ENCODE measurements at places on chromosomes 13 and 19.

DNA sequence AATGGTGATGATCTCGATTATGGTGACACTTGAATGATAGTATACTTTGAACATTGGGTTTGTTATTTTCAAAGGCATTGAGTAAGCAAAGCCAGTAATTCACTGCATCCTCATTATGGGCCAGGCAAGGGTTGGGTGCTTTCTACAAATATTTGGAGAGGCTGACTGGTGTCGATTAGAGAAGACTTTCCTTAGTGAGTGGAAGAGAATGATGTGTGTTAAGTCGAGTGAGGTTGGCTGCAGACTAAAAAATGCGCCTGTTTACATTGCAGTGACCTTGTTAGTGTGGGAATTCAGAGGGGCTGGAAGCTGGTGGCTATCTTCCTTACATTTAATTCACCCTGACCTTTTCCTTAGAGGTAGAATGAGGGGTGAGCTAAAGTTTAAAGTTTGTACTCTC lies 22.4 kb upstream of the RNF113B start:
- peak; percentile 27 for DNase-seq

- no peak for DNase-seq
Observed at GRCh38 chr13:34361560-34361959, 543.6 kb downstream of the RFC3 start.

GRCh38 chr13:102045731-102046130 lies 356.1 kb downstream of the FGF14 start:
- no peak for DNase-seq

DNA sequence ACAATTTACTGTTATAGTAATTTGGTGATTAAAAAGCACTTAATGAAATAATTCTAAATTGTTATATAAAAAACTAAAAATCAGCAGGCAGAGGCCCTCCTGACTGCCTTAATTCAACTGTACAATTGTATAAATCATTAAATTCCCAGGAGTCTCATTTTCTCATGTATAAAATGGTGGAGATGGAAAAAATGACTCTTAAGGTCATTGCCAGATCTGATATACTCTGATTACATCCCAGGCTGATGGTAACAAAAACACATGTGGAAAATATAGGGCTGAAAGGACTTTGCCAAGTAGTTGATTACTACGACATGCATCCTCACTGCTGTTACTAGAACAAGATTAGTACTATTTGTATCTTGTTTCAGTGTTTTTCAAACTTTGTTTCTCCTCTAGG lies 1020.0 kb upstream of the SLC10A2 start:
- no peak for DNase-seq

- no peak for DNase-seq
Observed at GRCh38 chr13:31594056-31594455, 145.3 kb upstream of the RXFP2 start.

- no peak for DNase-seq
Observed at GRCh38 chr13:113164492-113164891, 6.0 kb downstream of the PROZ start.

GRCh38 chr13:48233889-48234488 lies 983 bp downstream of the ITM2B start:
- DNase-seq: no peak

DNA sequence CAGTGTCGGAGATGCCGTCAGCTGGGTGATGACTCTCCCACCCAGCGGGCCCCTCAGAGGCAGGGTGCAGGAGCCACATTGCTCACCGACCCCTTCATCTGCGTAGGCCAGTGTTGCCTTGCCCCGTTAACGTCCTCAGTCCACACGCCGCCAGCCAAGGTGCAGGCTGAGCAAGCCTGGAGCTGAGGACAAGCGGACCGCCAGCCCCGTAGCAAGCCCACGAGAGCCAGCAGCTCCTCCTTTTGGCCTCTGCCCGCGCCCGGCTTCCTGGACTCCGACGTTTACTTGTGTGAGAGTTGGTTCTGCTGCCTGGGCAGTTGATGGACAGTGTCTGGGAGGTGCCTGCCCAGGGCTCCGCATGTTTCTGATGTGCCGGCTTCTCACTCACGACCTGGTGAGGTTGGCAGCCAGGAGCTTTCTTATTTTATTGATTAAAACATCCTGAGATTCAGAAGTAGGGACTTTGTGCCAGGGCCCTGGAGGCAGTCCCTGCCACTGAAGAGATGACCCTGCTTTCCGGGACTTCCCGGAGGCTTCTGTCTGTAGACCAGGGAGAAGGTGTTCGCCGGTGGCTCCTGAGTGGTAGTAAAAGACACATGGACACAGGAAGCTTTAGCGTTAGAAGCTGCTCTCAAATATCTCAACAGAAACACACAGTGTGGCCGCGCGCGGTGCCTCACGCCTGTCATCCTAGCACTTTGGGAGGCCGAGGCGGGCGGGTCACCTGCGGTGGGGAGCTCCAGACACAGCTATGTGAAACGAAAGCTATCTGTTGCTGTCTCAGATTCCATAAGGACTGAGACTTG lies 5.8 kb downstream of the DAZAP1 start:
- DNase-seq: no peak

DNA sequence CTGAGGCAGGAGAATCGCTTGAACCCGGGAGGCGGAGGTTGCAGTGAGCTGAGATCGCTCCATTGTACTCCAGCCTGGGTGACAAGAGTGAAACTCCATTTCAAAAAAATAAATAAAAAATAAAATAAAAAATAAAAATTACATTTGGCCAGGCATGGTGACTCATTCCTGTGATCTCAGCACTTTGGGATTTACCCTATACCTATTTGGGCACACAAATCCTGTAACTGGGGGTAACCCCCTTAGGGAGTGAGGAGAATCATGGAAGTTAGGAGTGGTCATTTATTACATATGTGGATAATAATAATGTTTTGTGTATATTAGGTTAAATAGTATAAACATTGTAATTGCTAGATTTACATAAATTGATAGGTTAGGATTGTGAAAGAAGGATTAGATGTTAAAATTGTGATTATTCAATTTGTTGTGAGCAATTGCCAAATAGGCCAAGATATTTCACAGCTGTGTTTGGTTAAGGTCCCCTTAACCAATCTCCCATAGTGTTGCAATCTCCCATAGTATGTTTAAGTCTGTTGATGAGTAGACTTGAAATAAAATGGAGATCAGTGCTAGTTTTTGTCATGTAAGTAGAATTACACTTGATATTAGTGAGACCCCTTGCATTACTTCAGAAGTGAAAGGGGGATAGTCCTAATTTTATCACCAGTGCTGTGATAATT lies 30.7 kb downstream of the ZNF844 start:
- DNase-seq: no peak

DNA sequence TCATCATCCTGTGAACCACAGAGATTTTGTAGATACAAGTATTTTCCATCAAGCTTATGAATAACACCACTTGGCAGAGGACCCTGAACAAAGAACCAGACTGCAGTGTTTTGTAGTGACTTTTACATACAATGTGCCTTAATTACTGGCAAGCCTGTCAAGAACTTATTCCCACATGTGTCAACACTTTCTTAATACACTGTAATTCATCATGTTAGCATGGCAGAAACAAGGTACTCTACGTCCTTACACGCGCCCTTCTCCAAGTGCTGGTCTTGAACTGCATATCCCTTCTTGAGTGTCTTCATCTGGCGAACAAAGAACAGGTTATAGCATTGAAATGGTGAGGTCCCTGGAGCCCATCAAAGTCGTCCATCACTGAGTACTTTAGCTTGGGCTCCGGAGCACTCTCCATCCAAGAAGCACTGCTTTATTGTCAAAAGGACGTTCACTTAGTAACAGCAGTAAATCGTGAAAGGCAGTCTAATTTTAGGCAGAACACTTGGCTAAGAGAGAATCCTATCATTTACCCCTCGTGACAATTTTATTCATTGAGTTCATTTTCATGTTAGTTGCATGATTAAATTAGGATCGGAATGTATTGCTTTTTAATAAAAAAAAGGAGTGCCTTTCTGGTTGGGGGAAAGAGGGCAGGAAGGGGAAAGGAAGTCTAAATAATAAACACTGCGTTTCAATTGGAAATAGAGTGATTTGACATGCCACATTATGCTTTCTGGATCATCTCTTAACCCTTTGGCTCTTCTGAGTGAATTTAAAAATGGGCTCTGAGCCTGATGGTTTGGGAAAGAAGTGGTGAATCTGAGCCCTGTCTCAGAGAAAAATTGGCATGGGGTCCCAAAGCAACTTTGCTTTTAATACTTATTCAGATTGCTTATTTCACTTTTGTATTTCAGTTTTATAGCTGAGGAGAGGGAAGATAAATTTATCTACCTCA lies 376.1 kb downstream of the DLEU7 start:
- no peak for DNase-seq

- no peak for DNase-seq
Observed at GRCh38 chr19:7606289-7606688, 10.6 kb downstream of the CAMSAP3 start.

DNA sequence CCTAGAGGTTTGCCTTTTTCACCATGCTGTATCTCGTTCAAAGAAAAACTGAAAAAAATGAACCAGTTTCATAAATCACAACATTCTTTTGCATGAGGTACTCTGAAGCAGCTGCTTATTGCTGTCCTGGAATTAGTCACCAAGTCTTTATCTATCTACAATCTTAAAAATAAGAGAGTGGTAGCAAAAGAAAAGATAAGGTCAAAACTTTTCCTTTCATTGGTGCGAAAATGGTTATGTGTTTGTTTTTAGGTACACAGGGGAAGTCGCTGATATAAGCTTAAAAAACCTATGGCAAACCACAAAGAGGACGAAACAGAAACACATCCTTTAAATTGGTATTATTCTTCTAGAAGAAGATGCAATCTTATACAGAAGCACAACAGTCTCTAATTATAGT lies 20.7 kb downstream of the OBI1 start:
- no peak for DNase-seq

DNA sequence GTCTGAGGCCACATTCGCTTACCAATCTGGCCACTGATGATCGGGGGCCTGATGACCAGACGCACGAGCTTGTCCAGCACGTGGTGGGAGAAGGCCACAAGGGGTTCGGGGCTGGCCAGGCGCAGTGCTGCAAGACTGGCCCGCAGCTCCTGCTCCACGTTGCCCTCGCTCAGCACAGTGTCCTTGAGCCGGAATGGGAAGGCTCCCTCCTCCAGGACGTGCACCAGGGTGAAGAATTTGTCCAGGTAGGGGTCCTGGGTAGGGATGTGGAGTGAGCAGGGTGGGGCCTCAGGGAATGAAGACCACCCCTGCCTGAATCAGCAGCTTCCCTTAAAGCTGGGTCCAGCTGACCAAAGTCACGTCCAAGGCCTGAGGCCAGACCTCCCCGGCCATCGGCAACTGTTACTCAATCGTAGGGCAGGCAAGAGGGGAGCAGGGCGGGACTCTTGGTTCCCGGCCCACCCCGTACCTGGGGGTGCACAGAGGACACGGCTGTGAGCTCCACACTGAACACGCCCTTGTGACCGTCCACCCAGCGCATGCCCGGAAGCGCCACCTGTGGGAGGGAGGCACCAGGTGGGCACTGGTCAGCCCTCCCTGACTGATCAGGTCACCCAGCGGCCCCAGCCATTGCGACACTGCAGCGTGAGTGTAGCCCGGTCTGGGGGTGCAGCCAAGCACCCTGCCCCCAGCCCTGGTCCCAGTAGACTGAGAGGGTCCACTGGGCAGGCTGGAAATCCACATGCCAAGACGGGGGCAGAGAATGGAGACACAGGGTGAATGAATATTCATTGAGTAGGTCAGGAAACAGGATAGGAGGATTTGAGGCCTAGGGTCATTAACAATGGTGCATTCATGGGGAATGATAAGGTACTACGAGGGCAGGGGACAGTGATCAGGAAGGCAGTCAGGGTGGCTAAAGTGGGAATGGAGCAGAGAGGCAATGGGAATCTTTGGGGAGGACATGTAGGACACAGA lies 2.8 kb upstream of the ANGPTL8 start:
- DNase-seq: no peak

- DNase-seq: no peak
Observed at GRCh38 chr19:1117654-1118053, 13.9 kb downstream of the GPX4 start.

DNA sequence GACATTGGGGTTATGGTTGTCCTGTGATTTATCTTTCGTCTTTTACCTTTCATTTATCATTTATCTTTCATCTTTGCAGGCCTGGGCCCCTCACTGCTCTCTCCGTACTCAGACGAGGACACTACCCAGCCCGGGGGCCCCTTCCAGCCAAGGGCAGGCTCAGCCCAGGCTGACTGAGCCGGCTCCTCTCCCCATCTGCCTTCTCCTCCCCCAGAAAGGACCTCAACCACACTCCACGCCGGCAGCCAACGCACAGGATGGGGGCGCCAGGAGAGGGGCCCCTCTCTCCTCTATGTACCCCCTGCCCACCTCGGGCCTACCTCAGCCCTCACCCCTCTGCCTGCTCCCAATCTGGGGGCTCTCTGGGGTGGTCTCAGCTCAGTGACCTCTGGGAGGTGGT lies 7.4 kb upstream of the PPP5C start:
- DNase-seq: no peak

DNA sequence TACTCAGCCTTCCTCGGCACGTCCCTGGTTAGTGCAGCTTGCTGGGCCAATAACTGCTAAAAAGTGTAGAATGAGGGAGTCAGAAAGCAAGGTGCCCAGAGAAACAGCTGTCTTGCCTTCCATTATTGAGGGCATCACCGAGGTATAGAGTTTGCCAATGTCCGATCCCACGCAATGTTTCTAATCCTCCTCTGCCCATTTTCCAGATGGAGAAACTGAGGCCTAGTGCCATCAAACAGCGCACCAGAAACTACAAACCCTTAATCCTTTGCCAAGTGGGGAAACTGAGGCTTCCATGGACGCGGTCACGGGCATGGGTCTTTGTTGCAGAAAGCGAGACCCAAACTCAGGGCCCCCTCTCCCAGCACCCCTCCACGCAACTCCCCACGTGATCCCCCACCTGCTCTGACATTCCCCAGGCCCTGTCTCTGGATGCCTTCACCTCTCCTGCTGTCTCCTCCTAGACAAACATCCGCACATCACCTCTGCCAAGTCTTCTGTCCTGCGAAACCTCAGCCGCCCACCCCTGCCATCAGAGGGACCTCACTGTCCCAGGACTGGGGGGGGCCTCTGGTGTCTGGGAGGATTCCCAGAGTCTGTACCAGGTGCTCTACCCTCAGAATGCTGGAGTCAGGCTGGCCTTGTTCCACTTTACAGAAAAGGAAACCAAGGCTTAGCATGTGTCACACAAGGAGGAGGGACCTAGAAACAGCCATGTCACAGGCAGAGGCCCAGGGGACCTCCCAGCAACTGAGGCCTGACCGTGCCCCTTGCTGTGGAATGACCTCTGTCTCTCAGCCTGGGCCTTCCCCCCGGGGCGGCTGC lies 930 bp upstream of the PDE4C start:
- no peak for DNase-seq

DNA sequence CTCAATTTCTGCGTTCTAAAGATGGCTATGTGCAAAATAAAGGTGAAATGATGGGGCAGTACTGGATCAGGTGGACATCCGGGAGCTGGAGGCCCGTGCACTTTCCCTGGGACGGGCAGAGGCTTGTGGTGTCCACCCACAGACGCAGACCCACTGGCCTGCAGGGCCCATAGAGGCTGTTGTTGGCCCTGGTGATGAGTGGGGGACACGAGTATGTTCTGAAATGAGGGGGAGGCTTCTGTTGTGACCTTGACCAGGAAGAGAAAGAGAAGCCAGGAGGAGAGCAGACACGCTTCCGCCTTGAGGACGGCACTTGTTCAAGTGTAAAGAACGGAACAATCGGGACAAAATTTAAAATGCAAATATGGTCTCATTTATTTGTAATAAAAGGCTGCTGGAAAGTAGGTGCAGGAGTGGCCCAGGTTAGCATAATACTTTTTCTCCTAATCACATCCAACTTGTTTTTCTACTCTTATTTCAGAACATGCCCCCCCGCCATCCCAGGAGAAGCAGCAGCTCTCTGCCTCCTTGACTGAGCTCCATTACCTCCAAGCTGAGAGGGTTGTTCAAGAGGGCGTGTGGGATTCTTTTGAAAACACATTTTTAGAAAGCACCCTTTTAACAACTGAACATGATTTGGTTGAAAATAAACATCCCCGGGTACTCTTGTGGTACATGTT lies 27.1 kb downstream of the ATP11A start:
- DNase-seq: no peak

All from ELF-1 (cell line).